ENCODE measurements at places on chromosomes 6 and 20.

GRCh38 chr6:69487688-69488087 lies 309.1 kb downstream of the LMBRD1 start:
- no peak for DNase-seq

- DNase-seq = no peak
These were observed 251.8 kb upstream of the CITED2 start for GRCh38 chr6:139625998-139626975.

DNA sequence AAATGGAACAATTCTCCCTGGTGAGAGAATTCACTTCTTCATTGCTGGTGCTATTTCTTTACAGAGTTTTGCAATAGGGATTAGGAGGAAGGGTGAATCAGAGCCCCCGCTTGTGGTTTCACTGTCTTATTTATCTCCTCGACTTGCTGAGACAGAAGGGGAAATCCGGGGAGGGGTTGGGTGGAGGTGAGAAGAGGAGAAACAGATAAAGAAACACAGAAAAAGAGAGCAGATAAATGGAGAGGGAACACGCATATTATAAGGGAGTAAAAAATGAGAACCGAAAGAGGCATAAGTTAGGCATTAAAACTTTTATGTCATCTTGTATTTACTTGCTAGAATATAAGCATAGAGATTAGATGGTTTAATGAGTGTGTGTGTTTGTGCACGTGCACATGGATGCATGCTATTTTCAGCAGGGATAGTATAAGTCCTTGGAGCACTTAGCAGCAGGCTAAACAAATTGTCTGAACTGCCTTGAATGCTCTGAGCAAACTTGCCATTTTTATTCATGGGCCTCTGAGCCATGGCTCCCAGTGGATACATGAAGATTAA lies 105.0 kb downstream of the OLIG3 start:
- DNase-seq = peak; percentile 52

DNA sequence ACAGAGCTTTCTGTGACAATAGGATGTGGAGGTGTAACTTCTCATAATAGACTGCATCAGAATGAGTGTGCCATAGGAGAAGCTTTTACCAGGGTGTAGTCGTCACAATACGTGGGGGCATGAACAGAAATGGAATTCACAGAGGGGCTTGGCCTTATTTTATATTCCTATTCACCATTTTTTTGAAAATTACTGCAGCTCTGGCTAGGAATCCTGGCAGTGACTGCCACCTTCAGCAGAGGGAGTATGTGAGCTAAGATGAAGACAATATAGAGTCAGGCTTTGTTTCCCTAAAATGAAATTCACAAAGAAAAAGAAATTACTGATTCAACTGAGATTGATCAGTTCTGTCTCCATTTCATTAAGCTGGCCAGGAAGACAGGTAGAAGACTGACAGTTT lies 13.9 kb downstream of the TOMM6 start:
- DNase-seq = no peak

DNA sequence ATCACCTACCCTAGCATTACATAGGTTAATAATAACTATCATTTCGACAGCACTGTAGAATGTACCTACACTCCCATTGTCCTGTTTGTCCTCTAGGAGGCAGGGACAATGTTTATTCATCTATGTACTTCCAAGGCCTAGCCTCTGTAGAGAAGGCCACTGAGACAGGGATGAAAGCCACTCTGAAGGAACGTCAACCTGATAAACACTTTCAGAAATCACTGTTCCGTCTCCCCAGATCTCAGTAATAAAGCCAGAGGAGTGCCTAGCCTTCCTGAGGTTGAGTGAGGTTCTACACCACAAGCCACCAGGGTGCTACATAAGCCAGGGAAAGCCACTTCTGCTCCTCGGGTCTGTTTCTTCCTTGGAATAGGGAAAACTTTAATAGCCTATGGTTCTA lies 44.8 kb downstream of the POPDC3 start:
- no peak for DNase-seq

DNA sequence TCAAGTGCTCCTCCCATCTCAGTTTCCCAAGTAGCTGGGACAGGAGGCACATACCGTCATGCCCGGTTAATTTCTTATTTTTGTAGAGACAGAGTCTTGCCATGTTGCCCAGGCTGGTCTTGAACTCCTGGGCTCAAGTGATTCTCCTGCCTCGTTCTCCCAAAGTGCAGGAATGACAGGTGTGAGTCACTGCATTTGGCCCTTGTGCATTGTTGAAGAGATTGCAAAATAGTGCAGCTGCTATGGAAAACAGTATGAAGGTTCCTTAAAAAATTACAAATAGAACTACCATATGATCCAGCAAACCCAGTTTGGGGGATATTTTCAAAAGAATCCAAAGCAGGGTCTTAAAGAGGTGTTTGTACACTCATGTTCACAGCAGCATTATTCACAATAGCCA lies 69.1 kb downstream of the GJA10 start:
- DNase-seq = no peak

DNA sequence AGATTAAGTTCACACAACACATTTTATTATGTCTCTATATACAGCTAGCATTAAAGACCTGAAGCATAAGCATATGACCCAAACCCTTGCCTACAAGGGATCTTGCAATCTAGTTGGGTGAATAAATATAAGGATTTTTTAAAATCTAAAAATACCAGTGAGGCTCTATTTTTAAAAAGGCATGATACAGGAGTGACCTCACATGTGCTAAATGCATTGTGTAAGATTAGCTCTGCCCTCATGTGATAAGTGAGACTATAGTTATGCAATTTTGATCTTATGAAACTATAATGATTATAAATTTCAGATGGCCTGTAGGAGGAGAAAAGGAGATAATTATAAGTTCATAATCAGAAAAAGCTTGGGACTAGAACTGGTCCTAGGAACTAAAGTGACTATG lies 451.0 kb upstream of the MAN1A1 start:
- no peak for DNase-seq

GRCh38 chr6:157822245-157823000 lies 623 bp upstream of the SNX9 start:
- no peak for DNase-seq

GRCh38 chr6:2979819-2980464 lies 8.6 kb upstream of the SERPINB6 start:
- DNase-seq = no peak

All from stimulated activated CD4-positive, alpha-beta T cell treated with anti-CD3 and anti-CD28 coated beads, Interleukin-15, amount 100 ng/mL, for 48 hours (primary cell).